Vagina (tissue), 2 donors: ENCODE measurements at places on chromosomes 7 and 10. TPM values are rescaled to one million over a fixed set of nuclear protein-coding genes. Genes with fewer than 3 reads are reported as not detected.

GRCh38 chr10:107477266-107477665, 312.8 kb upstream of the SORCS1 start:
- DNase-seq: no peak
- H3K36me3 ChIP-seq: no peaks in the 10 kb centered on the region
- no peaks in the 10 kb centered on the region for H3K27me3 ChIP-seq
- no peak overlapping the region for H3K4me3 ChIP-seq
- no peaks in the 10 kb centered on the region for H3K4me1 ChIP-seq

DNA sequence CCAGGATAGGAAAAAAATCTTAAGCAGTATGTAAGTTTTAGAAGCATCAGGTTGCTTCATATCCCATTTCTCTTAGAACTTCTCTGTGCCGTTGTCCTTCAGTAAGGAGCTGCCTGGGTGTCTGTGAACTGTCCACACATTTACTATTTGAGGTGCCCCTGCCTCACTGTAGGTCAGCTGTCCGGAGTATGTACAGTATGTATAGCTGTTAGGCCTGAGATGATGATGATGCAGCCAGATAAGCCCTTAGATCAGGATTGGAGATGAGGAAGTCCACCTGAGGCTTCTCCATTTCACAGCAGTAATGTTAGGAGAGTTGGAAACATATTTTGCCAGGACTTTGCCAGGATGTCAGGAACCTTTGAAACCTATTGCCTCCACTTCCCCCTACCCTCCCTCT, 7.7 kb downstream of the NDUFB2 start:
- H3K27ac ChIP-seq: no peak overlapping the region
- H3K4me1 ChIP-seq: peaks cover 8% of the 10 kb centered on the region
- peaks cover 39% of the 10 kb centered on the region for H3K36me3 ChIP-seq
- DNase-seq: no peak
- no peak overlapping the region for H3K4me3 ChIP-seq

DNA sequence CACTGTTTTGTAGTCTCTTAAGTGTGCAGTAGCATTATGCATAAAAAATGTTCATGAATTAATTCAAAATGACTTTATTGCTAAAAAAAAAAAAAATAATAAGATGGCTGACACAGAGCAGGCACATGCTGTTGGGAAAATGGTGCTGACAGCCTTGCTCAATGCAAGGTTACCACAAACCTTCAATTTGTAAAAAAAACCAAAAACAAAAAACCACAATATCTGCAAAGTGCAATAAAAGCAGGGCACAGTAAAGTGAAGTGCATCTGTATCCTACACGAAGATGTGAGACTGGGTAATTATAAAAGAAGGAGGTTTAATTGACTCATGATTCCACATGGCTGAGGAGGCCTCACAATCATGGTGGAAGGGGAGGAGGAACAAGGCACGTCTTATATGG, 185.8 kb downstream of the USP6NL start:
- H3K36me3 ChIP-seq: no peaks in the 10 kb centered on the region
- no peak overlapping the region for H3K4me3 ChIP-seq
- peaks cover under 1% of the 10 kb centered on the region for H3K4me1 ChIP-seq
- H3K27me3 ChIP-seq: no peaks in the 10 kb centered on the region
- DNase-seq: no peak

DNA sequence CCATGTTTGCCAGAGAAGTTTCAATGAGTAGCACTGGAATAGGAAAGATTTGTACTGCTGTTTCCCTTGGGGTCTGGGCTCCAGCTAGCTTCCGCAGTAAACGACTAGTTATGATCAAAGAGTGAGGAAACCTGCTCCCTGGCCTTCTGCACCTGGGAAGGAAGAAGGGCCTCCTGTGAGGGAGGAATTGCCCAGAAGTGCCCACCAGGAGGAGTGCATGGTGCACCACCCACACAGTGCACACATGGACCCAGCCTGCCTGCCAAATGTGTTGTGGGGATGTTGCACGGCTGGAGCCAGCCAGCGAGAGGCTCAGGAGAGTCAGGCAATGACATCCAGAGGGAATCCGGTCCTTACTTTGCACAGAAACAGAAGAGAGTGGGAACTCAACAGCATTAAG, 27.0 kb upstream of the FAM107B start:
- H3K4me3 ChIP-seq: no peak overlapping the region
- DNase-seq: no peak
- no peaks in the 10 kb centered on the region for H3K4me1 ChIP-seq

GRCh38 chr7:75986147-75986781, 8.1 kb downstream of the TMEM120A start:
- H3K4me1 ChIP-seq: peaks cover 13% of the 10 kb centered on the region
- no peak for DNase-seq
- no peak overlapping the region for H3K4me3 ChIP-seq

- H3K4me3 ChIP-seq: no peak overlapping the region
- H3K36me3 ChIP-seq: no peaks in the 10 kb centered on the region
These were observed 30.6 kb downstream of the CFAP46 start for GRCh38 chr10:132911786-132912097.

DNA sequence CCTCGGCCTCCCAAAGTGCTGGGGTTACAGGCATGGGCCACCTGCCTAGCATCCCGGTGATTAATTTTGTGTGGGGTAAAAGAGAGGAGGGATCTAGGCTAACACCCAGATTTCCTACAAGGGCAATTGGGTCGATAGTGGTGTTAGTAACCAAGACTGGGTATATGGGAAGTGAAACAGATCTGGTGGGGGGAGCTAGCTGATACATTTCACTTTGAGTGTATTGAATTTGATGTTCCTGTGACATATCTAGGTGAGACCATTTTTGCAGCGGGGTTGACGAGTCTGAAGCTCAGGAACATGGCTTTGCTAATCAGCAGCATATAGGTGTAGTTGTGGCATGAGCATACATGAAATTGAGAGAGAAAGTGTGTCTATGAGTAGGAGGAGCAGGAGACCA, 12.0 kb downstream of the CLCN1 start:
- H3K36me3 ChIP-seq: no peaks in the 10 kb centered on the region
- no peaks in the 10 kb centered on the region for H3K27me3 ChIP-seq
- no peak for DNase-seq
- H3K27ac ChIP-seq: no peak overlapping the region
- no peak overlapping the region for H3K4me3 ChIP-seq
- H3K4me1 ChIP-seq: peaks cover 10% of the 10 kb centered on the region

Gene EPDR1
- total RNA-seq: 37.6 TPM
